ENCODE measurements at places on chromosomes 4 and X.
A peak's percentile ranks its signal among the peaks of the same experiment; 100 is the strongest.

DNA sequence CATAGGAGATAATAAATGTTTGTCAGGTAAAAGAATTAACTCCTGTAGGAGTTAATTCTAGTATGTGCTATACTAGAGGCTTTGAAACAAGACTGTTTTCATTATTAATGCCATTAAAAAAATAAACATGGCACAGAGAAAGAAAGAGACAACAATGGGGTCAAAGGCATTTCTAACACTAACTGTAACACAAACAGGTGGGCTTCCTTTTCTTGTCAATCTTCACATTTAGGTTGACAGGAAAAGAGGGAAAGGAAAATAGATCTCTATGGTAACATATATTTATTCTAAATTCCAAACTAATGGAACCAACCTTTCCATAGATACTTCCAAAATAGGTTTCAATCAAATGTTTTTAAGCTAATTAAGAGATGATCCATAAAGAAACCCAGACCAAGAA lies 9.8 kb downstream of the ANKRD17 start:
- no peak for DNase-seq

DNA sequence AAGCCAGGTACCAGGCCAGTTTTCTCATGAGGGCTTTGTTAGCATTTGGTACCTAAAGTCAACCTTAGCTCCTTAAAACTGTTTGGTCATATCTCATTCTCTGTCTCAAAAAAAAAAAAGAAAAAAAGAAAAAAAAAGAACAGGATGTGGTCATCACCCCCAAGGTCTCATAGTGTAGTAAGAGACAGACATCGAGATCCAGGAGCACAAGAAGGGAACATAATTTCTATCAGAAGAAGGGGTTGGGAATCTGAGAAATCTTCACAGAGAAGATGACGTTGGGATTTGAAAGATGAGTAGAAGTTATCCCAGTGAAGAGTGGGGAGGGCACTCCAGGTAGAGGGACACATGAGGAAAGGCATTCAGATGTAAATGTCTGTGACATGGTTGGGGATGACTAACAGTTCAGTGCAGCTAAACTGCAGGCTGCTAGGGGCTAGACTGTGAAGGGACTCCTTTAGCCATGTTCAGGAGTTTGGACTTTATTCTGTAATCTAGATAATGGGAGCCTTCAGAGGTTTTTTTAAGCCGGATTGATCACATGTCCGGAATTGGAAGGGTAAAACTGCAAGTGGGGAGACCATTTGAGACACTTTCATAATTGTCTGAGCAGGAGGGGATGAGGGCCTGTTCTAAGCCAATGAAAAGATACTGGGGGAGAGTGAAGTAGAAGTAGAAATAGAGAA lies 26.9 kb upstream of the GJB1 start:
- DNase-seq: no peak

DNA sequence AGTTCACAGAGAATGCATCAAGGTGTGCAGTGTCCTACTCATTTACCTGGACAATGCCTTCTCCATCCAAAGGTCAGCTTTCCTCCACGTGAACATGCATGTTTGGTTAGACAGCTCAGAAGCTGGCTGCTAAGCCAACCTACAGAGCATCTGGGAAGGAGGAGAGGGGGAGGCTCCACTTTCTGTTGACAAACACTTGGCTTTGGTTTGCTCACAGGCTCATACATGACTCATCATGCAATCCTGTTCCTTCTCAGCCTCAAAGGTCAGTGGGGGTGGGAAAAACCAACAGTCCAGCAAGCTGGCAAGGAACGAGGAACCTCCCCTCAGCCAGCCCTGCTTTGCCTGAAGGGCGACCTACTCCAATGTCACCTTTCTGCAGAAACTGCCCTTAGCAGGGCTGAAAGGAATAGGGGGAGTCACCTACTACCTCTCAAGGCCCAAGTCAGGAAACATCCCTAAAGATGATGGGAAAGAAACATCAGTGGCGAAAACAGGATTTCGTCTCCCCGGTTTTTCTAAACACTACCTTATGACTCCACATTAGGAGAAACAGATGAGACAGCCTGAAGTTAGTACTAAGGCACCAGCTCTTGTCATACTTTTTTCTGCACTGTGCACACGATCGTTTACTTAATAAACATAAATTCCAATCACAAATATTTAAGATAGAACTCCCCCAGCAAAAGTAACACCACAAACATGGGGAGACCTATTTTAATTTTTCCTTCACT lies 37.9 kb downstream of the RELL1 start:
- DNase-seq: no peak

GRCh38 chr4:83074086-83074704 lies 39.2 kb downstream of the COPS4 start:
- DNase-seq: no peak

DNA sequence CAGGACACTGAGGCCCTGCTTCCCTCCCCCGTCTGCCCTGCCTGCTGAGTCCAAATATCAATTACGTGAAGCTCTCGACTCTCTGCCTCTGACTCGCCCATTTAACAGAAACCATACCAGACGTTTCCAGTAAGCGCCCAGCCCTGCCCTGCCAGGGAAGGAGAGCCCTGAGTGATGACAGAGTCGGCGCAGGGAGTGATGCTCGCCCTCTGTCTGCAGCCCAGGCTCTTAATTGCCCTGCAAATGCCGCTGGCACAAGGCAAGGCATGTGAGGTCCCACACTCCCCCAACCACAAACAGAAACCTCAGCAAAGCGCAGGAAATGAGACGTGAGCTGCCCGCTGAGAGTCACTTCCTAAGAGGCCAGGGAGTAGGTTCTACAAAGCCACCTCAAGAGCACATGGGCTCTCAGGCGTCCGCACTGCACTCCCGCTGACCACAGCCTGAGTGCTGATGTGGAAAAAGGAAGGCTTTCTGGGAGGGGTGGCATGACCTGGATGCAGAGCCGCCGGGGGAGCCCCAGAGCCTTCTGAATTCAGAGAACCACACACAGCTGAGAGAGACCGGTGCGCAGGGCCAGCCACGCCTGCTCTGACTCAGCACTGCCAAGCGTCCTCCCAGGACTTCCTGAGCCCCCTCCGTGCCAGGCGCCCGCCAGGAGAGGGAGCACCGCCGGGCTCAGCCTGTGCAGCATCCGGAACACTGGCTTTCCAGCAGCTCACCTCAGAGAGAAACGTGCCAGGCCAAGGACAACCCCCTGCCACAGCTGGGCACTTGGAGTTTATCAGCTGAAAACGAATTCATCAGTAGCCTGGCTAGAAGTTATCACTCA lies 5.3 kb downstream of the ZFYVE28 start:
- peak; percentile 74 for DNase-seq

DNA sequence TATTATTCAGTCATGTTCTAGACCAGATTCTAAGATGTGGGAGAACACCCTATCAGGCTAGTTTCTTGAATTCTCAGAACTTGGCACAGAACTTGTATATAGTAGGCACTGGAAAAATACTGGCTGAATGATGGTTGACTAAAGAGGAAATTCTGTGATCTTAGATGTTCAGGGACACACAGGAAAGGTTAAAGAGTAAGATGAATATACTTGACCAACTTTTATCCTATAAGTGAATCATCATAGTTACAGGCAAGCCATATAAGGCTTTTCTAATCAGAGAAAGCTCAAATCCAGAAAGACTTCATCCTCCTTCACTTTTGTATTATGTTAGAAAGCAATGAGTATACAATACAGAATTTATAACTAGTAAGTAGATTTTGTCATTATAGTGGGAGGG lies 53.8 kb downstream of the SEPTIN11 start:
- DNase-seq: no peak

DNA sequence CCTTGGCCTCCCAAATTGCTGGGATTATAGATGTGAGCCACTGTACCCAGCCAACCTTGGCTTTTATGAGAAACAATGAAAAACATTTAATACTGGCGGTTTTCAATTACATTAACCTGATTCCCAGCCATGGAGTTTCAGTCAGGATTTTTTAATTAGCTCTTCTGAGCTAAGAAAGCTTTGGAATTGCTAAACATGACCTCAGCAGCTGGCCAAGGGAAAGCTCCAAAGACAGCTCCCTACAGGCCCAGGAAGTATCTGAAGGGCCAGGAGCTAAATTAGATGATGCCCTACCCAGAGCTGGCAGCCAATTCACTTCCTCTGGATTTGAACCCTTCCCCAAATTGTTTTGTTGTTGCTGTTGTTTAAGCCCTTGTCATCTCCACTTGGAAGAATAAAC lies 26.5 kb upstream of the FUNDC1 start:
- no peak for DNase-seq

DNA sequence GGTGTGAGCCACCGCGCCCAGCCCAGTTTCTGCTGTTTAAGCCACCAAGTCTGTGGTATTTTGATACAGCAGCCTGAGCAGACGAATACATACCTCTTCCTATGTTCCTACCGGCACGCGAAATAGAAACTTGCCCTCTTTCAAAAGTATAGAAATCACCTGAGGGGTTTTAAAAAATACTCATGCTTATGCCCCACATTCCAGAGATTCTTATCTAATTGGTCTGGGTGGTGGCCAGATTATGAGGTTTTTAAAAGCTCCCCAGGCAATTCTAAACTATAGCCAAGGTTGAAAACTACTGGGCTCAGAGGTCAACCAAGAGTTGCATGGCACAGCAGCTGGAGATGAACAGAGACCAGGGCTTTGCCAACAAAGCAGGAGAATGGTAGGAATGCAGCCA lies 24.9 kb upstream of the HUWE1 start:
- DNase-seq: no peak

- DNase-seq: no peak
Measured at GRCh38 chr4:176377780-176378179, 58.0 kb downstream of the SPCS3 start.

GRCh38 chrX:109826954-109827708 lies 94.1 kb upstream of the ACSL4 start:
- no peak for DNase-seq

DNA sequence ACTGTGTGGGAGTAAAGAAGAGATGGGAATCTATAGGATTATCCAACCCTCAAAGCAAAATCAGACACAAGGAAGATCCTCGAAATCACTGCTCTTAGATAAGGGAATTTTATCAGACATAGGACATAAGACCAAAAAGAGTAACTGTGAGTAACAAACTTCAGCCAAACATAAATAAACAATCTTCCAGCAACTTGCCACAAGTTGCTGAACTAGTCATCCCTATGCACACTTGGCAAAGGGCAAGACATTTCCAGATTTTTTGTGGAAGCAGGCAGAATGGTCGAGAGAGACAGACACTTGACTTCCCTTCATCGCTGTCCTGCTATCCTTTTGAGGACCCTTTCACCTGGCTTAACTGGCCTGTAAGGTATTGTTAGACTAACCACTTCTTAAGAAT lies 89.6 kb downstream of the KCNIP4 start:
- DNase-seq: no peak

DNA sequence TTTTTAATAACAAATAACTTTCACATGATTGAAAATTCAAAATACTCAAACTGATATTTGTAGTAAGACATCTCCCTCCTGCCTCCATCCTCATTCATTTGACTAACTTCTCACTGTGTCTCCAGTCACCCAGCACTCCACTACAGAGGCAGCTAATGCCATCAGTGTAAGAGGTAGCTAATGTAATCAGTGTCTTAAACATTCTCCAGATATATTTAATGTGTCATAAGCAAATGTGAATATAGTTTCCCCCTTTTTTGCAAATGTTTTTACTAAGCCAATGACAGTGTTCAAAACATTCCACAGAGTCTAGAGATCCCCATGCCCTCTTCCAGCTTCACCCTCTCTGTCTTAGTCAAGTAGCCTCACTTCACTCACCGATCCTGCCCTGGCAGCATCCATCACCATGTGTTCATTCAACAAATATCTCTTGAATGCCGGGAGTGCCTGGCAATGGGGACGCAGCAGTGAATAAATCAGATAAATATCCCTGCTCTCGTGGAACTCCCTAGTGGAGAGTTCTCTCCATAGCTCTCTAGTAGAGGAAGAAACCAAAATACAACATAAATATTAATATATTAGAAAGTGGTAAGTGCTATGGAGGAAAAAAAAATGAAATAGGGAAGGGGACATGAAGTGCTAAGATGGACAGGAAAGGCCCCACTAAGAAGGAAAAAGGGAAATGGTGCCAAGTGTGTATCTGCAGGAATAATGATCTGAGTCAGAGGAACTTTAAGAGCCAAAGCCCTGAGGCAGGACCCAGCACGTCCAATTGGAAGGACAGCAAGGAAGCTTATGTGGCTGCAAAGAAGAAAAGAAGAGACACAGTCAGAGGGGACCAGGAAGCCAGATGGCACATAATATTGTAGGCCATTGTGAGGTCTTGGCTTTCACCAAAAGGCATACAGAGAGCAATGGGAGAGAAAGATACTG lies 18.7 kb downstream of the SCFD2 start:
- no peak for DNase-seq

DNA sequence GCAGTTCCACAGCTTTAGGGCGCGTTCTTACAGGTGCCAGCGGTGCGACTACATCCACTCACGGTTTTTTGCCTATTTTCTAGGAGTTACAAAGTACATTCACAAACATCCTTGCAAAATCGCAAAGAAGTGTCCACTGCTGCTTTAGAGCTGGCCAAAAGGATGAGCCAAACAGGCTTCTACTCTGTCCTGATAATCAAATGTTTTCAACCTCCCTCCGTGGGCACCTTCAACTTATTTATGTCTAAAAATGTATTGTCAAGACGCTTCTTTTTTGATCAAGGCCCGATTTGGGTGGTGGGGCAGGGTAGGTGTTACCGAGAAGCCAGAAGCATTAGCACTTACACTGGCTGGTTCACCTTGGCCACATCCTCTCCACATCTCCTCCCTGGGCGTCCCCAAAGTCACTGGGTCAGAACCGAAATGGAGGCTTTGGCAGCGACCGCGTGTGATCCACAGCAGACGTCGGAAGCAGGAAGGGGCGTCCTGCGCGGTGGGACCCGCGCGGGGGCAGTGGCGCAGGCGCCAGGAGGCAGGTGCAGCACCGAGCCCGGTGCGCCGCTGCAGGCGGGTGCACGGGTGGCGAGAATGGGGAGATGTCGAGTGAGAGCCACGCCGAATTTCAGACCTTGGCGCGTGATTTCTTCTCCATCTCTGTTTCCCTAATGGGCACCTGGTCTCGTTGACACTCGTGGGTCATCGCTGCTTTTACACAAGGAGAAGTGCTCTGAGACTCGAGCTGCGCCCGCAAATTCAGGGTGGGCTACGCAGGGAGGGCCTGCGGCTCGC lies 16.9 kb downstream of the NKX3-2 start:
- DNase-seq: no peak

DNA sequence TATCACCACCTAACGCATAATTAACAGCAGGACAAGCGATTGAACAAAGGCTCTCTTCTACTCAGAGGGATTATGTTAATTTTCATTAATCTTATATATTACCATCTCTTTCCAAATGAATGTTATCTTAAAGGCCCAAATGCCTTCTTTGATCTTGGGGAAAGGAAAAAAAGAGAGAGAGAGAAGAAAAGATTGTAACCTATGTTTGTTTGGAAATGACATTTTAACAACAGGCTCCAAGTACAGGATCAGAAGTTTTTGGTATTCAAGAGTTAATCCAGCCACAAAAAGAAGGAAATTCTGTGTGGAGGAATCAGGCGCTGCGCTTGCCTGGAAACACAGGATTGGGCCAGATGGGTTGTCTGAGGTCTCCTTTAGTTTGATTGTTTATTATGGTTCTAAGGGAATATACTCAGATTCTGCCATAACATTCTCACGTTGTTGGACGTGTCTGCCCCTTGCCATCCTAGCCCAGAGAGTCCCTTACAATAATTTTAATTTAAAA lies 100.7 kb upstream of the STX18 start:
- no peak for DNase-seq
